ENCODE measurements at places on chromosomes 4 and X.

- no peak for DNase-seq
- H3K4me3 ChIP-seq = no peak overlapping the region
- H3K36me3 ChIP-seq = no peaks in the 10 kb centered on the region
- H3K4me1 ChIP-seq = no peaks in the 10 kb centered on the region
Observed at GRCh38 chr4:169627307-169627706, 6.9 kb downstream of the CLCN3 start.

DNA sequence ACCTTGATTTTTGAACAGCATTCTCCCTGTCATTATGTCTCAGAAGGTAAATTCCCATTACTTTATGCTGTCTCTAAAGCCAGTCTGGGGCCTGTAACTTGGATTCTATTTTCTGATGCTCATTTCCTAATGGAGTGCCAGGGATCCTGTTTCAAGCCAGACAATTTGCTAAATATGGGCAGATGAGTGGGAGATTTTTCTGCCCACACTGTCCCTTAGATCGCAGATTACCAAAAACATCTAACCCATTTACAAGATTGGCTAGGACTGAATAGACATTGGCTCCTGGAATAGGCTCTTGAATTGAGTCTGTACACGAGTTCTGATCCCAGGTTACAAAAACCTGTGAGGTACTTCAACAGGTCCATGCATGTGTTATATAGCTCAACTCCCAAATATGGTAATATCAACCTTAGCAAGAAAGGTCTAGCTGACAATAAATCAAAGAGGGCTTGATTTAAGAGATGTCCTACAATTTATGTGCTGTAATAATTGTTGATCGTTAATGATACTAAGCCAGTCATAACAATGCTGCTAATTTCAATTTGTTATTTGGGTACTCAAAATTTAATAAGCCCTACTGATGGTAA lies 5.7 kb downstream of the GPC3 start:
- peaks cover 26% of the 10 kb centered on the region for H3K27me3 ChIP-seq
- no peaks in the 10 kb centered on the region for H3K4me1 ChIP-seq
- H3K4me3 ChIP-seq = no peak overlapping the region
- no peak for DNase-seq

DNA sequence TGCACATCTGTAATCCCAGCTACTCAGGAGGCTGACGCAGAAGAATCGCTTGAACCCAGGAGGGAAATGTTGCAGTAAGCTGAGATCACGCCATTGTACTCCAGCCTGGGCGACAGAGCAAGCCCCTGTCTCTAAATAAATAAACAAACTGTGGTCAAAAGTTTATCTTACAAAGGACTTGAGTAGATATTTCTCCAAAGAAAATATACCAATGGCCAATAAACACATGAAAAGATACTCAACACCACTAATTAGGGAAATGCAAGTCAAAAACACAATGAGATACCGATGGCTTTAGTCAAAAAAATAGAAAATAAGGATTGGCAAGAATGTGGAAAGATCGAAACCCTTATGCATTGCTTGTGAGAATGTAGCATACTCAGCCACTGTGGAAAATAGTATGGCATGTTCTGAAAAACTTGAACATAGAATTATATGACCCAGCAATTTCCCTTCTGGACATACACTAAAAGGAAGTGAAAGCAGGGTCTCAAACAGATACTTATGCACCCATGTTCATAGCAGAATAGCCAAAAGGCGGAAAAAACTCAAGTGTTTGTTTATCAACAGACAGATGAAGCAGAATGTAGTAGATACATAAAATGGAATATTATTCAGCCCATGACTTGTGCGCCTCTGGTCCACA lies 2.0 kb upstream of the CFAP97 start:
- DNase-seq = no peak
- H3K27me3 ChIP-seq = no peaks in the 10 kb centered on the region
- no peak overlapping the region for H3K4me3 ChIP-seq
- peaks cover under 1% of the 10 kb centered on the region for H3K4me1 ChIP-seq
- no peaks in the 10 kb centered on the region for H3K36me3 ChIP-seq

DNA sequence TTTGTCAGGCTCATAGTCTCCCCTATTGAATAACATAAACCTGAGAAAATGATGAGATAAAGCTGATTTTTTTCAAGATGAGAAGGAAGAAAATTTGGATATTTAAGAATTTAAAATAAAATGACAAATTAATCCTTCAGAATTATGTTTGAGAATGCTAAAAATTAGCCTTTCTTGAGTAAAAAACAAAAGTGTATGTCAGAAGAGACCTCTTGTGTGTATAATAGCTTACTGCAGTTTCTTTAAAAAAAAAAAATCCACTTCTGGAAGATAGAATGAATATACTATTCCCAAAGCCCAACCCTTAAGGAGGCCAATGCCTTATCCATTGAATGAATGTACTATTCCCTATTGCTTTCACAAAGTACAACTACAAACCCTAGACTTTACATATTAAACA lies 281.8 kb downstream of the RAPGEF2 start:
- no peak for DNase-seq
- no peak overlapping the region for H3K27ac ChIP-seq
- no peaks in the 10 kb centered on the region for H3K4me1 ChIP-seq
- H3K36me3 ChIP-seq = no peaks in the 10 kb centered on the region
- H3K4me3 ChIP-seq = no peak overlapping the region

- H3K36me3 ChIP-seq = no peaks in the 10 kb centered on the region
- H3K4me3 ChIP-seq = no peak overlapping the region
- DNase-seq = no peak
- no peaks in the 10 kb centered on the region for H3K27me3 ChIP-seq
Observed at GRCh38 chr4:184983672-184984356, 34.5 kb upstream of the HELT start.

GRCh38 chrX:24242649-24243175 lies 71.2 kb downstream of the SUPT20HL2 start:
- no peak overlapping the region for H3K4me3 ChIP-seq
- peaks cover 14% of the 10 kb centered on the region for H3K27me3 ChIP-seq
- no peak overlapping the region for H3K27ac ChIP-seq
- no peak for DNase-seq
- H3K36me3 ChIP-seq = no peaks in the 10 kb centered on the region

DNA sequence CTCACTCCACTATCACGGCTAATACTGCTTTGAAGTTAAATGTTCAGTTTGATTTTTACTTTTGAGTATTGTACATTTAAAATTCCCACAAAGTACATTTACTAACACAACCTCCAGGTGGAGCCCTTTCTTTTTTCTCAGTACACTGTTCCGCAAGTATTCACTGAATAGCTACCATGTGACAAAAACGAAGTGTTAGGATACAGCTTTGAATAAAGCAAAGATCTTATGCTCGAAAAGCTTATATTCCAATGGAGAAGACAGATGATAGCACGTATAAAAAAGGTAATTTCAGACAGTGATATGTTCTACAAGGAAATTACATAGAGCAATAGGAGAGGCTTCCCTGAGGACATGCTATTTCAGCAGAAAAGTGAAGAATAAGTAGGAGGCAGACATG lies 60.7 kb upstream of the ABCG2 start:
- DNase-seq = no peak
- H3K4me1 ChIP-seq = no peaks in the 10 kb centered on the region
- H3K4me3 ChIP-seq = no peak overlapping the region
- no peaks in the 10 kb centered on the region for H3K27me3 ChIP-seq
- H3K27ac ChIP-seq = no peak overlapping the region

GRCh38 chr4:113825272-113825671 lies 63.7 kb upstream of the CAMK2D start:
- no peaks in the 10 kb centered on the region for H3K36me3 ChIP-seq
- no peak overlapping the region for H3K27ac ChIP-seq
- no peak overlapping the region for H3K4me3 ChIP-seq
- H3K4me1 ChIP-seq = no peaks in the 10 kb centered on the region
- H3K27me3 ChIP-seq = no peaks in the 10 kb centered on the region

- H3K36me3 ChIP-seq = no peaks in the 10 kb centered on the region
- no peak overlapping the region for H3K4me3 ChIP-seq
- no peak overlapping the region for H3K27ac ChIP-seq
- no peak for DNase-seq
- H3K4me1 ChIP-seq = no peaks in the 10 kb centered on the region
Observed at GRCh38 chrX:135383249-135383648, 38.5 kb upstream of the SMIM10L2A start.

DNA sequence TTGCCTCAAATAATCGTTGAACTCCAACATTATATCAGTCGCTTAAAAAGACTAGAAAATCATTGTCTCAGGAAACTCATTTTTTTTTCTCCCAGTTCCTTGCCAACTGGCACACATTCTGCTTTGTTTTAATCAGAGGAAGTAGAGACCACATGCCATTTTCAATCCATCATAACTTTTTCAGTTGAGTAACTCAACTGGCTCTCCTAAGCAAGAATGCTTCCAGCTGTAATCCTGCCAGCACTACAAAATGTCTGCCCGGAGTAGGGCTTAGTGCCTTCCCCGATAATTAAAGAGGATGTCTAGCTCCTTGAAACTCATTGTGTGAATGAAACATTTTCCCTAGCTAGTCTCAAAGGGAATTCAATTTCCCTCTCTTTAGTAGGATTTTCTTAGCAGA lies 33.0 kb downstream of the FREM3 start:
- no peak overlapping the region for H3K4me3 ChIP-seq
- no peaks in the 10 kb centered on the region for H3K4me1 ChIP-seq
- no peak overlapping the region for H3K27ac ChIP-seq
- no peaks in the 10 kb centered on the region for H3K36me3 ChIP-seq
- H3K27me3 ChIP-seq = no peaks in the 10 kb centered on the region

DNA sequence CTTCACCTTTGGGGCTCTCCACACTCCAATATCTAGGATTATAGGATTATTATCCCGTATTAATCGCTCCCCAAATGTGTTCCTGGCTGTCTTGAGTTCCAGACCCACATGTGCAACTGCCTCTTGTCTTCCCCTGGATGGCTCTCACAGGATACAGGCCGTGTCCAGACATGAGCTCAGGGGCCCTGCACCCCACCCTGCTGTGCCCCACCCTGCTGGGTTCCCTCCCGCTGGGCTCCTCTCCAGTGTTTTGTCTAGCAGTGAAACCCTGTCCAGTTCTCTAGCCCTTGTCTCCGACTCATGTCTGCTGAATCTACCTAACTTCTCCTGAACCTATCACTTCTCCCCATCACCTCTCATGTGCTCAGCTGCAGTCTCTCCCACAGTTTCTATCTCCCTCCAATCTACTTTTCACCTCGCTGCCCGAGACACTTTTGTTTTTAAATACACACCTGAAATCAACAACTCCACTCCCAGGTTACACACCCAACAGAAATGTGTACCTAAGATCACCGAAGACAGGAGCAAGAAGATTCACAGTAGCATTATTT lies 2.0 kb downstream of the RNF212 start:
- H3K4me3 ChIP-seq = no peak overlapping the region
- H3K36me3 ChIP-seq = no peaks in the 10 kb centered on the region
- no peaks in the 10 kb centered on the region for H3K4me1 ChIP-seq
- DNase-seq = no peak
- no peak overlapping the region for H3K27ac ChIP-seq

DNA sequence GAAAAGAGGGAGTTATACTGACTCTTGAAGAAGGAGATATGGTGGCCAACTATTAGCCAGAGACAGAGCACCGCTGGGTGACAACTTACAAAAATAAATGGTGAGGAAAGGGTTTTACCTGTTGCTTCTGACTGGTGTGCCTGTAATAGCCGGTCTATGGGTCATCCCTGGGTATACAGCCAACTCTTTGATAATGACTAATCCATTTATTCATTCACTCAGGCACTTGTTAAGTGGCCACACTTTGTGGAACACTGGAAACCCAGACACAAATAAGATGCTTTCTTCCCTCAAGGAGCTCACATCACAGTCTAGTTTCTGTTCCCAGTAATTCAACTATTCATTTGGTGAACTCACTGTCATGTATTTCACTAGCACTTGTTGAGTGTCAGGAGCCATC lies 13.2 kb upstream of the CAPN6 start:
- peaks cover 41% of the 10 kb centered on the region for H3K27me3 ChIP-seq
- no peaks in the 10 kb centered on the region for H3K36me3 ChIP-seq
- H3K27ac ChIP-seq = no peak overlapping the region
- H3K4me3 ChIP-seq = no peak overlapping the region
- H3K4me1 ChIP-seq = no peaks in the 10 kb centered on the region

- no peak overlapping the region for H3K4me3 ChIP-seq
- peaks cover 13% of the 10 kb centered on the region for H3K27me3 ChIP-seq
- no peaks in the 10 kb centered on the region for H3K36me3 ChIP-seq
- no peaks in the 10 kb centered on the region for H3K4me1 ChIP-seq
- H3K27ac ChIP-seq = peak overlapping the region; percentile 15
- DNase-seq = no peak
Observed at GRCh38 chrX:34404386-34405070, 252.6 kb downstream of the TMEM47 start.

- no peak overlapping the region for H3K27ac ChIP-seq
Observed at GRCh38 chr4:126539771-126540170, 1093.0 kb upstream of the INTU start.

DNA sequence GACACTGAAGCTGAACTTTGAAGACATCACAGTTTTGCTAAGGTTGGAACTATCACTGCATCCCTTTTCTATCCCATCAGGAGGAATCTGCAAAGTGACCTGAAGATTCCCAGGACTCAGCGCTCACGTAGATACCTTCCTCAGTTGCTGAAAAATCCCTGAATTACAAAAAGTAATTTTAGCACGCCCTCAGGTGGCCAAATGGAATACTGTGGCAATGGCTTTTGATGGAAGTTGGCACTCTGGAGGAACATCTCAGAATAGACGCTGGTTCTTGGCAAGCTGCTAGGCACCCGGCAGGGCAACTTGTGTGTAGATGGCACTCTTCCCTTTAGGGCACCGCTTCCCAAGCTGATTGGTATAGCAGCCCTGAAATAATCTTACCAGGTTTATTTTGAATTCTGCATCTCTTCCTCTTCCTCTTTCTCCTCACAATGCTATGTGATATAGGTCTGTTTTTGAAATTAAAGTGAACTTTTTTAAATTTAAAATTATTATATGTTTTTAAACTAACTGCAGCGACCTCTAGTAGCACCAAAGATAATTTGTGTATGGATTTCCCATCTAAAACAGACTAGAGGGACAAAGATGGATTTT lies 16.3 kb upstream of the ESX1 start:
- H3K36me3 ChIP-seq = no peaks in the 10 kb centered on the region
- no peaks in the 10 kb centered on the region for H3K4me1 ChIP-seq
- peak overlapping the region; percentile 15 for H3K4me3 ChIP-seq
- H3K27ac ChIP-seq = no peak overlapping the region
- peaks cover 44% of the 10 kb centered on the region for H3K27me3 ChIP-seq
- peak; percentile 22 for DNase-seq

GRCh38 chr4:37054531-37055077 lies 189.9 kb upstream of the NWD2 start:
- no peak for DNase-seq
- no peak overlapping the region for H3K27ac ChIP-seq
- no peak overlapping the region for H3K4me3 ChIP-seq
- no peaks in the 10 kb centered on the region for H3K4me1 ChIP-seq
- no peaks in the 10 kb centered on the region for H3K27me3 ChIP-seq

DNA sequence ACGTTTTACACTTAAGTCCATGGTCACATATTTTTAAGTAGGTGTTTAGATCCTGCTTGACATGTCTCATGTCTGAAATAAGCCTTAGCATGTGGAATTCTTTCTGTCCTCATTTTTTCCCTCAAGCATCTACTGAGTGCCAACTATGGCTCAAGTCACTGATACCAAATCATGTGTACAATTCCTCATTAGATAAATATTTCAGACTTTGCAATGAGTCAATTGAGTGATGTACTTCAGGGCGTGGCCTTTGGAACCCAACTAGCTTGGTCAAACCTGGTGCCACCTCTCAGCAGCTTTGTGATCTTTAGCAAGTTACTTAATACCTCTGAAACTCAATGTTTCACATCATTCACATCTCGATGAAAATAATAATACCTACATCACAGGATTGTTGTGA lies 12.6 kb upstream of the JADE1 start:
- no peak for DNase-seq
- no peaks in the 10 kb centered on the region for H3K36me3 ChIP-seq
- no peak overlapping the region for H3K27ac ChIP-seq

Measured in breast epithelium (tissue), 4 donors.